ENCODE measurements at places on chromosomes 16 and 17.

DNA sequence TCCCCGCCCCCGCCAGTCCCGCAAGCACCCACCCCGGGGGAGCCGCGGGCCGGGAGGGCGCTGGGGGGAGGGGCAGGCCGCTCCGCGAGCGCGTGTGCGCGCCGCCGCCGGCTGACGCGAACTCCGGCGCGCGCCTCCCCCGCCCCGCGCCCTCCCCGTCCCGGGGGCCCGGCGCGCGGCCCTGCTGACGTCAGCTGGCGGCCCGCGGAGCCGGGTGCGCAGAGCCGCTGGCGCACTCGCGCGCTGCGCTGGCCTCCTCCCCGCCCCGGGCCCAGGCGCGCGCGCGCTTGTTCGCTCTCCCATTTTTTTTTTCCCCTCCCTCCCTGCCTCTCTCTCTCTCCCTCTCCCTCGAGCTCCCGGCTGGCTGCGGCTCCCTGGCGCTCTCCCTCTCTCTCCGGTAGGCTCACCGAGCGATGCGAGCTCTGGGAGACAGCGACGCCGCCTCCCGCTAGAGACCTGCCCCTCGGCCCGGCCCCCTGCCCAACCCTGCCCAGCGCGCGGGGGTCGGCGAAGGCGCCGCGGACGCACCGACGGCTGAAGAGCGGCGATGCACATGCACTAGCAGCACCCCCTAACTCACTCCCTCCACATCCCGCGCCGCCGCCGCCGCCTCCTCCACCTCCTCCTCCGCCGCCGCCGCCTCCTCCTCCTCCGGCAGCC is at the start of gene GNAO1:
GNAO1 (plus strand) TSS at position 334 of the 660 bp plus-strand sequence. CDS start 747 bp downstream, outside the sequence.
- no peak for DNase-seq

DNA sequence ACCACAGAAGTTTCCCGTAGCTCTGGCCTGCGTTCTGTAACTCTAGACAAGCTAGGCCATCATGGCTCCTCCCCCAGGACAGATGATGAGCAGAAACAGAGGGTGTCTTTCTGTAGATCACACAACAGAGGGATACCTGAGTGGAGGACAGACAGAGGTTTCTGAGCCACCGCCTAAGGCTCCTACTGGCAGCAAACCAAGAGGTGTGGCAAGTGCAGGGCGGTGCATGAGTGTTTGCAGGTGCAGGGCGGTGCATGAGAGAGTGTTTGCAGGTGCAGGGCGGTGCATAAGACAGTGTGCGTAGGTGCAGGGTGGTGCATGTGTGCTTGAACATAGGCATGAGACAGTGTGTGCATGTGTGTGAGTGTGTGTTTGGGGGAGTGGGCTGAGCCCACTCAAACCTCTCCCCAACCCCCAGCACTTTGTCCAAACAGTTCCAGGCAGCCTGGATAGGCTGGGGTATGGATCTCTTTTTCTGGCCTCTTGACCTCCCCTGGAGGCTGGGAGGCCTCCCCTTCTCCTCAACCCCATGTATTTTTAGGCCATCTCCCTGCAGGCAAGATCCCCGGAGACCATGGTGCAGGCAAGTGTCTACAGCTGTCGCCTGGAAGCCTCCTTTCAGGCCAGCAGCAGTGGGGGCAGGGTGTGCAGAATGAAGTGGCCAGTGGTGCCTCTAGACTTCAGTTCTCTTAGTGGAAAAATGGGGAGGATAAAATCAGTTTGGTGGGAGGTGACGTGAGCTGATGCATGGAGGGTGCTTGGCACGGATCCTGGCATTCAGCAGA is 53.4 kb upstream of the CBX4 start:
- no peak for DNase-seq

DNA sequence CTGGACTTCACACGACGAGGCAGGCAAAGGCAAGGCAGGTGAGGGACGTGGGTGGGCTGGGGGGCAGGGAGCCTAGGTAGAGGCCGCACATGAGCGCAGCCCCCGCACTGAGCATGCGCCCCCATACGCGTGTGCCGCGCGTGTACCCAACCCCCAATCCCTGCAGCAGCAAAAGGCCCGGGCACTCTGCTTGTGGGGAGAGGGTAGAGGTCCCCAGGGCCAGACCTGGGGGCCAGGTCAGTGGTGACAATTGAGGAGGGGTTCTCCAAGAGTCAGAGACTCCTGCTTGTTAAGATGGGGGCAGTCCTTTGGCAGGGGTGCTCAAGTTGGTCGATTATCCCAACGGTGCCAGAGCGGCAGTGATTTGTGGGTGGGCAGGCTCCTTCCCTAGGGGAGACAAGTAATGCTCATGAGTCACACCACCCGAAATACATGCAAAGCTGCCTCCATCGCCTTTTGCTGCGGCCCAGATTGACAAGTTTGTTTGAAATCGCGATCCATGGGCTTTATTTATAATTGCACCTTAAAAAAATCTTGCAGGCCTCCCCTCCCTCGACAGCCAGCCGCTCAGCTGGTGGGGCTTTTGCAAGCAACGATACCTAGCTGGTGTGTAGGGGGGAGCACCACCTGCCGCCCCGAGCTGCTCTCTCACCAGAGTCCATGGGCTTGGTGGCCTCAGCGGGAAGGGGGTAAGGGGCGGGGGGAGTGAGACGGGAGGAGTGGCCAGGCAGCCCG is 1.1 kb upstream of the GIT1 start:
- DNase-seq = no peak

DNA sequence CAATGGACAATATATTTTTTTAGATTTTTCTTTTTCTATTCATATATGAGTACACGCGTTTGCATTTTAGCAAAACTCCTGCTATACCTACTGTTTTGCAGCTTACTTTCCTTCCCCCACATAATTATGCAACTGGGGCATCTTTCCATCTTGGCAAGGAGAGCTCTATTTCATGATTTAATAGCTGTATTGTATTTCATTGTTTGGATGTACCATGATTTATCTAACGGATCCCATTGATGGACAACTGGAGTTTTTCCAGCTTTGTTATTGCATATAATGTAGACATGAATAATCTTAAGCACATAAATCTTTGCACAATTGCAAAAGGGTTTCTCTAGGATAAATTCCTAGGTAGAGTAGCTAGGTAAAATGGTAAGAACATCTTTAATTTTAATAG is 133.9 kb downstream of the PITPNC1 start:
- no peak for DNase-seq

- DNase-seq = no peak
Observed at GRCh38 chr16:19785512-19786130, 67.5 kb downstream of the IQCK start.

DNA sequence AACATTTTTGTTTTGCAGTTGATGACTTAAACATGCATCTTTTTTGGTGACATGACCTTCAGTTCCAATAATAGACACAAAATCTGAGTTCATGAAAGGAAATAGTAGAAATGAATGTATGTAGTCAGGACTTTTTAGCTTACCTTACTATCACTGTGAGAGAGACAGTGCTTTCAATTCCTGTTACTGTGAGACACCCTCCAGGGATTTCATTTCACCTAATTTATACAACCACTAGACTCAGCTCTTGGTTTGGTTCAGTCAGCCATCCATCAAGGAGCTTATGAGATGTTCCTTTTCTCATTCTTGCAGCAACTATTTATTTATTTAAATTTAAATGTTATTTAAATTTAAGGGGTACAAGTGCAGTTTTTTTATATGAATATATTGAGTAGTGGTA is 77.9 kb downstream of the MAP2K4 start:
- DNase-seq = no peak

DNA sequence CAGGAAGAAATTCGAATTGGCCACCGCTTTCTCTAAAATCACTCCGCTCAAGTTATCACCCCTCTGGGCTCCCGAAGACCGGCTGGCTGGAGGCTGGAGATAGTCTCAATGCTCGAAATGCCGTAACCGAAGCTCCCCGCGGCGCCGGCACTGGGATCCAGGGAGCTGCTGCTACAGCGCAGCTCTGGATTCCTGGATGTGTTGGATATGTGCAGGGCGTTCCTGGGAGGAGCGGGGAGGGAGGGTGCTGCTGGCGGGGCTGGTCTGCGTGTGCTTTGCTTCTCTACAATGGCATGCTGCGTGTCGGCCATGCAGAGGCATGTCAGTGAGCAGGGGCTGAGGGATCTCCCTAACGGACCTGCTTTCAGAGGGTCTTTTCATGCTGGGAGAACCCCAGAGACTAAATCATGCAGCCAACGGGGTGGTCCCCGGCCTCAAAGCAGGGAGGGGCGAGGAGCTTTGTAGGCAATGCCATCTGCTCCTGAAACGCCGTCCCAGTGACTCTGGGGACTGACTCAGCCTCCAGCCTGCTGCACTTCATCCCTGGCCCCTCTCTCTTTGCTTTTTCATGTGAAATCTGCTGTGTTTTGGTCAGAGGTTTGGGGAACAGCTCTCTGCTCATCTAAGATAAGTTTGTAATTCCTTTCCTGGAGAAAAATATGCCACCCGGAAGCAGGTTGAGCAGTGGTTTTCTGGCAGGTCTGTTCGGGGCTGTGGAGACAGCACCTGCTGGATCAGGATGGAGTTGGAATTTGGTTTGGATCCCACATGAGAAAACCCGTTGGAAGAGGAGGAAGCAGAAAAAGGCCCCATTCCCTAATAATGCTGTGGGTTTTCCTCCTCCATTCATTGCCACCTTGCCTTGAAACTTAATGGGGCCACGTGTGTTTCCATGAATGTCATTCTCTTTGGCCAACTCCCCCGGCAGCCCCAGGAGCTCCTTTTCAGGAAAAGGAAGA is 311.4 kb downstream of the SEC14L1 start:
- DNase-seq = no peak

GRCh38 chr16:11705311-11706025 is 37.2 kb downstream of the TXNDC11 start:
- no peak for DNase-seq

DNA sequence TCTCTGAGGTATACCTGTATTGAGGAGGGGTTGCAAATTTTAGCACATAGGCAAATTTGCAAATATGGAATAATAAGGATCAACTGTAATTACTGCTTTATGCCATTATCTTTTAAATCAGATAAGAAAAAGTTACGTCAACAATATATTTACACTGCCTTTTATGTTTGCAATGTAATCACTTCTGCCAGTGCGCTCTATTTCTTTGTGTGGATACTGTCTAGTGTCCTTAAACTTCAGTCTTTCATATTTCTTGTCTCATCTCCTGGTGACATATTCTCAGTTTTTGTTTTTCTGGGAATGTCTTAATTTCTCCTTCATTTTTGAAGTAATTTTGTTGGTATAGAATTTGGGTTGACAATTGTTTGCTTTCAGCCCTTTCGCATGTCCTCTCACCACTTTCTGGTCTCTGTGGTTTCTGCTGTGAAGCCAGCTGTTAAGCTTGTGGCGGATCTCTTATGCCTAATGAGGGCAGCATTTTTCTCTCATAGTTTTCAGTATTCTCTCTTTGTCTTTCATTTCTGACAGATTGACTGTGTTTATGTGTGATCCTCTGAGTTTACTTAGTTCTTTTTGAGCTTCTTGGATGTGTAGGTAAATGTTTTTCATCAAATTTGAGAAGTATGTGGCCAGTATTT is 37.6 kb upstream of the ABCC11 start:
- no peak for DNase-seq

DNA sequence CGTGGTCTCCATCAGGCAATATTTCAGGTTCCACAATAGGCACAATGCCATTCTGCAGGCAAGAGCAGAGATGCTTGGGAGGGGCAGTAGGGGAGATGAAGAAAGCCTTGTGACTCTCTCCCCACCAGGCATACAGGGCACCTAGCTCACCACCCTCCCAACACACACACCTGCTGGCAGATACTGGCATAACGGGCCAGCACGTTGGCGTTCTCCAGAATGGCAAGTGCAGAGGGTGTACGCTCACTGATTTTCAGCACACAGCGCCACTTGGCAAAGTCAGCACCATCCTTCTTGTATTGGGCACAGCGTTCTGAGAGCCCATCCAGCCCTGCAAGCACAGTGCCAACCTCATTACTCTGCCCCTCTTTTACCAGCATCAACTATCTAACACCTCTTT is 2.2 kb downstream of the ALDOC start:
- DNase-seq = no peak
